MM.1S (cell line): ENCODE measurements at places on chromosomes 6 and 20.

- DNase-seq, result no peak
Measured at GRCh38 chr6:137119196-137120104, 54.0 kb downstream of the IL22RA2 start.

DNA sequence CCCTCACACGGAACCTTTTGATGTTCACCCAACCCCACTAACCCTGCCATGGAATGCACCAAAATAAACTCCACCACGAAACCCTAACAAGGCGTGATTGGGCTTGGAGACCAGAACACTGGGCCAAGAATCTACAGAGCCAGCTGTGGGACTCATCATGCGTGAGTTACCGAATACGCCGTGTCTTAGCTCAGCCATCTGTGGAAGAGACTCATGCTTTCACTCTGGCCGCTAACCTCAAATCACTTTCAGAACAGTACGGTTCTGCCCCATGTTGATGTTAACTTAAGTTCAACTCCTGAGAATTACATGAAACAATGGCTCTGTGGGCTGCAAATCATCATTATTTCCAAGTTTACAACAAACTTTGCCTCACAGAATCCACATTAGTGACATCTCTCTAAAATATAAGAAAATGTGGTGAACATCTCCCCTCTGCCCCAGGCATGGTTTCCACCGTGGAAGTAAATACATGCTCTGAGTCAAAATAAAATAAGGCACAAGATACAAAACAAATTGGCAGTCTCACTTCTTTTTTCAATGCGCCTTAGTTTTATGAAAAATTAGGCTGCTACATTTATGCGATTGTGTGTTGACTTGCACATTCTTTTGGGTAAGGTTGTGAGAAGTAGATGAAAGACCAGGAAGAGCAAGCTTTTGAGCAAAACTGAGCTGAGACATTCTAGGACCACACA is 308.9 kb upstream of the EXOC2 start:
- no peak for DNase-seq

DNA sequence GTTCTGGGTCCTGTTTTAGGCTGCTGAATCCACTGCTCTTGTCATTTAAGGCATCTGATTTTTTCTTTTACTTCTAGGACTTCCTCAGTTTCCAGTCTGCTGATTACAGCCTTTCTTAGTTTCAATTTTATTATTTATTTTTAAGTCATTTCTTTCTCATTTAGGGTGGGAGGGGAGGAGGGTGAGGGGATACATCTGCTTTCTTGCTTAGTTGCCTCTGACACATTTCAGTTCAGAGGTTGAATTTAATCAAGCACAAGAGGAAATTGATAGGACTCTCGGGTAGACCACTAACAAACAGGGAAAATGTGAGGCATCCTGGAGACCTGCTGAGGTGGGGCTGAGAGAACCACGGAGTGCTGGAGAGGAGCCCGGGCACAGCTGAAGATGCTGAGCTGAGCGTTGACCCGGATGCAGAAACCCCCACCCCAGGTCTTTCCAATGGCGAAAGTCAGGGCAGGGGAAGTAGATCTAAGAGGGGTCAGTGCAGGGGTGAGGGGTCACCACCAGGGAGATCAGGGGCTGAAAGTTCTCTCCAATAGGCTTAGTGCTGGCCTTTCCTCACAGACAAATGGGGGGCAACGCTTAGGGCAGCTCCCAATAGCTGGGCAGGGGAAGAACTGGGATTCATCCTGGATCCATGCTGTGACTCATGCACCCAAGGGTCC is 7.6 kb upstream of the TREML2 start:
- no peak for DNase-seq

DNA sequence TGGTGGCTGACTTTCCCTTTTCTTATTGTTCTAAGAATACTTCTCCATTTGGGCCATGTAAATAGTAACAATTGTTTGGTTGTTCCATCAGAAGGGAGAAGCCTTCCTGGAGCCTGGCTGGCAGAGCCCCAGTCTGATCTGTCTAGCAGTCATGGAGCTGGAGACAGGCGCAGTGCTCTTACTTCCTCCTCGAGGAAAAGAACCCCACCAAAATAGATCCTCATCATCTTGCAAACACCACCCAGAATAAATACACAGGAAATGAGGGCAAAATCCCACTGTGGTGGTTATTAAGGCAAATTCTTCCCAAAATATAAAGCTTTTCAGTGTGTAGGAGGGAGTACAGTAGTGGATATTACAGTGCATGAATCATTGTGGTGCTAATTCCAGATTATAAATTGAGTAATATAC is 195.1 kb upstream of the SGK1 start:
- DNase-seq, result no peak

GRCh38 chr6:129852257-129852858 is 8.8 kb downstream of the TMEM244 start:
- no peak for DNase-seq

DNA sequence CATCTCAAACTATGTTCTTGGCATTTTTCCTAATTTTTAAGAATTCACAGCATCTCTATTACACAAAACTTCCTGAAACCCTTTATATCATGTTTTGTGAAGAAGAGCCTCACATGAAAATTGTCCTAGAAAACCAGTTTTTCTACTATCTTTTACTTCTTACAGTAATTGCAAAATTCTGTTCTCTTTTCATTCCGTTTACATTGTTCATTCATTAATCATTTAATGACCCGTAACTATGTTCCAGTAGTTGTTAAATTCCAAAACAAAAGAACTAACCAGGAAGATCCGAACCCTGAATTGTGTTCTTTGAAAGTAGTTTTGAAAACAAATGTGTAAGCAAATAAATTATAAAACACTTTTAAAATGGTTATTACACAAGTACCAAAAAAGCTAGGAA is 597.0 kb downstream of the EYS start:
- DNase-seq, result no peak

GRCh38 chr6:28117386-28118050 is 6.9 kb upstream of the ZSCAN16 start:
- no peak for DNase-seq

- DNase-seq, result no peak
Measured at GRCh38 chr6:105192707-105193465, 13.1 kb upstream of the POPDC3 start.

- DNase-seq, result peak; percentile 82
Measured at GRCh38 chr6:127403636-127404035, 55.6 kb downstream of the KIAA0408 start.

DNA sequence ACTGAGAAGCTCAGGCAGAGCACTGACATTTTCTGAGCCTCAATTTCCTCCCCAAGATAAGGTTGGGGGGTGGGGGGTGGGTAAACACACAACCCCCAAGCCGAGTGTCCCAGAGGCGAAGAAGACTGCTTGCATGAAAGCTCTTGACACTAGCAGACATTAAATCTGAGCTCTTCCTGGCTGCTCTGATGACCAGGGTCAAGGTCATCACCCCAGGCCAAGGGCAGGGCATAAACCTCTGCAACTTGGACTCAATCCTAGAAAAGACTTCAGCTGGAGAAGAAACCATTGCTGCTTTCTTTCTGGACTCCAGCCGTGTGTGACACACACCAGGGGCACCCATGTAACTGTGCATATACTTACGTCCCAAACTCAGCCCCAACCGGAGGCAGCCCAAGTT is 109.0 kb downstream of the BANF2 start:
- DNase-seq, result no peak
